ENCODE measurements at places on chromosomes 16 and 17.

- DNase-seq, result no peak
These were observed 31.1 kb downstream of the IGF2BP1 start for GRCh38 chr17:49028271-49028670.

DNA sequence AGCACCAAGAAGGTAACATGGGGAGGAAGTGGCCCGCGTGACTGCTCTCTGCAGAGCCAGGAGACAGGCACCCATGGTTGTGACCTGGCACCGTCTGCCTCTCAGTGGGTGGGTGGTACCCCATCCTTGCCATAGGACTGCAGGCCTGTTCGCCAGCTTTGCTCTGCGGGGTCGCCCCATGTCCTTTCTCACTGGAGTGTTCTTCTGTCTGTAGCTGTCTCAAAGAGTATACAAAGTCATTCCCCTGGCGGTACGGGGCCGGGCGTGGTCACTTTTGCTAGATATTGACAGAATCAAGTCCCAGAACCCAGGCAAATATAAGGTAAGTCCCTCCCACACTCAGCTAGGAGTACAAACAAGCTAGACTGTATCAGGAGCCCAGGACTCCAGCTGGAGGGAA lies 6.0 kb downstream of the TBC1D26 start:
- DNase-seq, result no peak

DNA sequence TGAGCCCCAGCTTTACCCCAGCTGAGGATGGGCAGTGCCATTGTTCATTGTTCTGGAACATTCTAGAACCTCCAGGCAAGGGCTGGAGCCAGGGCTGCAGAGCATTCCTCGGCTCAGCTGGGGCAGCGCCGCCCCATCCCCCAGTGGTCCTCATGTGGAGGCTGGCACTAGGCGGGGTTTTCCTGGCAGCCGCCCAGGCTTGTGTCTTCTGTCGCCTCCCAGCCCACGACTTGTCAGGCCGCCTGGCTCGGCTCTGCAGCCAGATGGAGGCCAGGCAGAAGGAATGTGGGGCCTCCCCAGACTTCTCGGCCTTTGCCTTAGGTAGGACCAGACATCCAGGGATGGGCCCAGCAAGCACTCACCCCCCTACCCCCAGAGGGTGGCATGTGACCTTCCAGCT lies at the start of gene TMEM95:
Gene TMEM95 (plus strand): TSS at position 104 of the 400 bp plus-strand sequence. CDS start 49 bp downstream, at position 153.
- DNase-seq, result no peak

DNA sequence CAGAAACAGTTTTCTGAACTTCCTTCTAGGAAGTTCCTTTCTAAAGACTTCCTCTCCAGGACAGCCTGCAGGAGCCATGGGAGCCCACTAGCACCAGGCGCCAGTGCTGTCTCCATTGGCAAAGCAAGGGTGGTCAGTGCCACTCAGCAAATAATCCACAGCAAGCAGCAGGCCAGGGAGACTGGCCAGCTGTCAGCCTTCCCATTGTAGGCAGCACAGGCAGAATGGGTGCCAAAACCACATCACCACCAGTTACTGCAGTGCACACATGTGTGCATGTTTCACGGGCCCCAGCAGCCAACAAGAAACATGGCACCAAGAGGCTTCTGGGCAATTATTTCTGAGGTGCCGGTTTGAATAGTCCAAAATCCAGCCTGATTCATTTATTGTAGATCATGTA lies 26.7 kb downstream of the DNASE1 start:
- DNase-seq, result no peak

GRCh38 chr16:80197741-80198201 lies 343.0 kb upstream of the DYNLRB2 start:
- no peak for DNase-seq

GRCh38 chr16:57681950-57682728 lies 12.5 kb upstream of the DRC7 start:
- no peak for DNase-seq

DNA sequence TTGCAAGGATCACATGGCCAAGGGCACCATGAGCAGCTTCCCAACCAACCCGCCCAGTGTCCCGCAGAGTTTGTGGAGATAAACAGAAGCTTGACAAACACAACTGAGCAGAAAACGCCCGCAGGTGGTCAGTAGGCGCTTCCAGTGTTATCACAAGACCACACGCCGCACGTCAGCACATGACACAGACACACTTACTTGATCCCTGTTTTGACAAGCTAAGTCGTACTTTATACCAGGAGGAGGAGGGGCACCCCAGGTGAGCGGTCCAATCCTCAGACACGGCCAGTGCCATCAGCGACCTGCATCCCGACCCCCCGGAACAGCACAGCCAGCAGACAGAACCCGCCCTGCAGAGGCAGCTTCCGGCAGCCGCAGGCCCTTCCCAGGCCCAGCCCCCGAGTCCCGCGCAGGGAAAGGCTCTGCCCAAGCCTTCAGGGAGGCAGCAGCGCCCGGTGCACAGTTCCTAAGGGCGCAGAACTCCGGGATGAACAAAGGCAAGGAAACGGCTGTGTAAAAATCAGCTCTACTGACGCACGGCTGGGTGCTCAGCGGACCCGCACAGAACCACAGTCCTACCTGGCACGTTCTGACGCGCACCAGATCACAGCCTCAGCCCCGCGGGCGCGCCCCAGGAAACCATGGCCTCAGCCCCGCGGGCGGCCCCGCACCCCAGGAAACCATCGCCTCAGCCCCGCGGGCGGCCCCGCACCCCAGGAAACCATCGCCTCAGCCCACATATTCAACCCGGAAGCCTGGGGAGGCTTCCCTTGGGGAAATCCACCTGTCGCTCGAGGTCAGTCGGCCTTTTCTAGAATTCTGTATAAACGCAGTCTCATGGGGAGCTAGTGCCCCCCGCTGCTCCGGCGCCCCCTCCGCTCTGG lies 27.8 kb downstream of the AXIN1 start:
- no peak for DNase-seq

DNA sequence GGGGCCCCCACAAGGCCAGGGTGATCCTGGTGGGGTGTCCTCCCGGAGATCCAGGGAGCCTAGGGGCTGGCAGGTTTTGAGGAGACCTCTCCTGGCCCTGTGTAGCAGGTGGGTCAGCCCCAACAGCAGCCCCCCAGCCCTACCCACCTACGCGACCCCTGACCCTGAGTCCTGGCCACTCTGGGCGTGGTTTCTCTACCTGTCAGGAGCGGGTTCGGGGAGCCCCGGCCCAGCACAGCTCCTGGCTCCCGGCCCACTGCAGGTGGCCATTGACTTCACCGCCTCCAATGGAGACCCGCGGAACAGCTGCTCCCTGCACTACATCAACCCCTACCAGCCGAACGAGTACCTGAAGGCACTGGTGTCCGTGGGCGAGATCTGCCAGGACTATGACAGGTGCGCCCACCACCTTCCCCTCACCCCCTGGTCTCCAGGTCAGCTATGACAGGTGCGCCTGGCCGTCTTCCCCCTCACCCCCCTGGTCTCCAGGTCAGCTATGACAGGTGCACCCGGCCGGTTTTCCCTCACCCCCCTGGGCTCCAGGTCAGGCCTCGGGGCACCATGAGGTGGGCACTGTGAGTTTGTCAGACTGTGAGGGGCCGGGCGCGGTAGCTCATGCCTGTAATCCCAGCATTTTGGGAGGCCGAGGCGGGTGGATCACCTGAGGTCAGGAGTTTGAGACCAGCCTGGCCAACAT lies 13.0 kb downstream of the CPNE7 start:
- no peak for DNase-seq

- no peak for DNase-seq
These were observed 18.7 kb downstream of the ZNHIT3 start for GRCh38 chr17:36505171-36505570.

DNA sequence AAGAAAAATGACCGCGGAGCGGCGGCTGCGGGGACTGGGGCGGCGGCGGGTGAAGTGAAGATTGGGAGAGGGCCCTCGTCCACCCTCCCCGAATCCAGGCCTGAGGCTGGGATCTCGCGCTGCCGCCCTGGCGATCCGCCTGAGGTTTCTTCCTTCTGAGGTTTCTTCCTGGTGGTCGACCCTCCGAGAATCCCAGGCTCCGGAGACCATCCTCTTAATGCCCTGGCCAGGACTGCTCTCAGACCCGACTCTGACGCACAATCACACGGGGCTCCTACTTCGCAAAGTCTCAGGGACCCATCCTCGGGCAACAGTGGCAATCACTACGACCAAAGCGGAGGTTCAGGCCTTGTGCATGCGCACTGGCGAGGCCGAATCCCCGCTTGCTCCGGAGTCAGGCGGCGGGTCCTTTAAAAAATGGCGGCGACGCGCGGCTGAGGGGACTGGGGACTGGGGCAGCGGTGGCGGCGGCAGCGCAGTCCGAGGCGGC lies 18.0 kb upstream of the KCNJ18 start:
- no peak for DNase-seq

- DNase-seq, result no peak
These were observed 2.3 kb downstream of the HOXB4 start for GRCh38 chr17:48575673-48576478.

DNA sequence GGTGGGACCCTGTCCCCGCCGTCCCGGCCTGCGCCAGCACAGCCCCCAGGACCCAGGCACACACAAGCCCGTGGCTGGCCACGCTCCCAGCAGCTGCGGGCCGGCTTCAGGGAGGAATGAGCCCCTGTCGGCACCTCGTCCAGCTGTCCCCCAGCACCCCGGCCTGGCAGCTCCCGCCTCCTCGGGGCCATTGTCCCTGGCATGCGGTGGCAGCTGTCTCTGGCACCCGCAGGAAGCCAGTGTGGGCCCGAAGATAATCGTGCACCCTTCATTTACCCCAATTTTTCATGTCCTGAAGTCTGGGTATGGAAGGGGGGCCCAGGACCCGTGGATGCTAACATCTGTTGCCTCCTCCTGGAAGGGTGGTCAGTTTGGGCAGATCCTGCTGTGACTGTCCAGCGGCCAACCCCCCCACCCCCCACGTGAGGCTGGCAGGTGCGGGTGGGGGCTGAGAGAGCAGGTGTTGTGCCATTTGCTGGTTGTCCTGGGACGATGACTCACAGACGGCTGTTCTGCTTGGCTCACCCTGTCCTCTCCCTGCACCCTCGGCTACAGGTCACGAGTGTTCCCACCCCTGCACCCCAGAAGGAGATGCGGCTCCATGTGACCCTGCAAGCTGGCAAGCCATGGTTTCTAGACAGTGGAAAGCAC lies 4.0 kb upstream of the LMF1 start:
- no peak for DNase-seq

DNA sequence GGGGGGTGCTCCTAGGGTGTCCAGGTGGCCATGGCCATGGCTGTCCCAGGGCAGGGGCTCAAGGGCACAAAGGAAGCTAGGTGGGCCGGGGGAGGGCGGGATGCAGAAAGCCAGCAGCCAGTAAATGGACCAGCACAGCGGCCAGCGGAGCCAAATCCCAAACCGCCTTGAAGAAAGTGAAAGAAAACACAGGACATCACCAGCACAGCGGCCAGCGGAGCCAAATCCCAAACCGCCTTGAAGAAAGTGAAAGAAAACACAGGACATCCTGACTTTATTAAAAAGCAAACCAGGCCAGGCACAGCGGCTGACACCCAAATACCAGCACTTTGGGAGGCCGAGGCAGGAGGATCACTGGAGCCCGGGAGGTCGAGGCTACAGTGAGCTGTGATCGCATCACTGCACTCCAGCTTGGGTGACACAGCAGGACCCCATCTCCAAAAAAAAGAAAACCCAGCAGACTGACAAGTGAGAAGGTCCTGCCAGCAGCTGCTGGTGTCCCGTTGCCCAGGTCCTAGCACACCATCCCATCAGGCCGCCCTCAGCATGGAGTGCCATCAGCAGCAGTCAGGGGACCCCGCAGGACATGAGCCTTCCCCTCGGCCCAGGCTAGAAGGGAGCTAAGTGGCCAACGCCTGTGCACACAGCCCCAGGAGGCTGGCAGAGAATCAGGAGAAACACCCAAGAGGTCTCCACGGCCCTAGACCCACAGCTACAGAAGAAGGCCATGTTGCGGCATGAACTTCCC lies 17.0 kb downstream of the SLC38A10 start:
- no peak for DNase-seq

DNA sequence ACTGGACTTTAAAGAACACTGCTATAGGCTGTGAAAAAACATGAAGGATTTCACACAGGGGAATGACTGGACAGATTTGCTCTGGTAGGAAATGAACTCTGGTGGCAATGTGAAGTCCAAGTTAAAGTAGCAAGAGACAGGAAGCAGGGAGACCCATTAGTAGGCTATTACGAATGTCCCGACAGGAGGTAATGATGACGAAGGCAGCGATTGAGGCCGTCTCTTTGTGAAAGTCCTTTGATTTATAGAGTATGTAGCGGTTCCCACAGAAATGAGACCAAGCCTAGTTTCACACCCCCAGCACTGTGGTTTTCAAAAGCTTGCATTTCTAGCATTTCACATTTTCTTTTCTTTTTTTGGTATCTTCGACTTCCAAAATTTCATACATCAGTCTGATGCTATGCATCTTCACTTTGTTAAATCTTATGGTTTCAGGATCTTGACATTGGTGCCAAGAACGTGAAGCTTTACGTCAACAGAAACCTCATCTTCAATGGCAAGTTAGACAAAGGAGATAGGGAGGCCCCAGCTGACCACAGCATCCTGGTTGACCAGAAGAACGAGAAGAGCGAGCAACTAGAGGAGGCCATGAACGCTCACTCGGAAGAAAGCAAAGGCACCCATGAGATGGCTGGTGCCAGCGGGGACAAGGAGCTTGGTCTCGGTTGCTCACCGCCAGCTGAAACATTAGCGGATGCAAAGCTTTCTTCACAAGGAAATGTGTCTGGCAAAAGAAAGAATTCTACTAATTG lies 189.8 kb downstream of the KATNIP start:
- DNase-seq, result no peak

DNA sequence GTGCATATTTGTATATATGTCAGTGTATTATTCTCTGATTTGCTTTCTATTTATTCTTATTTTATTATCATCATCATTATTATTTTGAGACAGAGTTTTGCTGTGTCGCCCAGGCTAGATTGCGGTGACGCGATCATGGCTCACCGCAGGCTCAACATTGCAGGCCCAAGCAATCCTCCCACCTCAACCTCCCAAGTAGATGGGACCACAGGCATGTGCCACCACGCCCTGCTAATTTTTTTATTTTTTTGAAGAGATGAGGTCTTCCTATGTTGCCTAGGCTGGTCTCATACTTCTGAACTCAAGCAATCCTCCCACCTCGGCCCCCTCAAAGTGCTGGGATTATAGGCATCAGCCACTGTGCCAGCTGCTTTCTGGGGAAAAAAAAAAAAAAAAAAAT lies 8.4 kb upstream of the ARHGAP17 start:
- DNase-seq, result no peak

All from stimulated activated CD4-positive, alpha-beta T cell treated with anti-CD3 and anti-CD28 coated beads, Interleukin-1b, Interleukin-23, amount 100 ng/mL, for 1 hour (primary cell).